ENCODE measurements at places on chromosomes 6 and 20.

DNA sequence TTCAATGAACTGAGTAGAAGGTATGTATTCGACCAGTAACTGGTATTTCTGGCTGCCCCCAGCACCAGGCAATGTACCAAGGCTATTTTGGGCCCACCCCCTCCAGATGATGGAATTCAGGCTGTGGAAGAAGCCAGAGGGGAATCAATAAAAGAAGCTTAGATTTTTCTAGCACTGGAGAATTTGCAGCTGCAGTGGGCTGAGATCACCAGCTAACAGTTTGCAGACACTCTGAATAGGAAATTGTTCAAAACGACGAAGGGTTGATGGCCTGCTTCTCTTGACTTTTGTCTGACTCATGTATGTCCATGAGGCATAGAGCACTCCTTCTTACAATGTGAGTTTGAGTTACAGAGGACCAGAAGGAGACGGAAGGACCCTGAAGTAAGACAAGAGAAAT, 32.4 kb upstream of the FBXO9 start:
- no peak for DNase-seq

GRCh38 chr6:44606504-44606903, 219.0 kb downstream of the CDC5L start:
- DNase-seq = no peak

GRCh38 chr20:37907677-37908401, 4.9 kb downstream of the VSTM2L start:
- DNase-seq = no peak

GRCh38 chr6:114764866-114765265, 422.0 kb upstream of the HS3ST5 start:
- DNase-seq = no peak

DNA sequence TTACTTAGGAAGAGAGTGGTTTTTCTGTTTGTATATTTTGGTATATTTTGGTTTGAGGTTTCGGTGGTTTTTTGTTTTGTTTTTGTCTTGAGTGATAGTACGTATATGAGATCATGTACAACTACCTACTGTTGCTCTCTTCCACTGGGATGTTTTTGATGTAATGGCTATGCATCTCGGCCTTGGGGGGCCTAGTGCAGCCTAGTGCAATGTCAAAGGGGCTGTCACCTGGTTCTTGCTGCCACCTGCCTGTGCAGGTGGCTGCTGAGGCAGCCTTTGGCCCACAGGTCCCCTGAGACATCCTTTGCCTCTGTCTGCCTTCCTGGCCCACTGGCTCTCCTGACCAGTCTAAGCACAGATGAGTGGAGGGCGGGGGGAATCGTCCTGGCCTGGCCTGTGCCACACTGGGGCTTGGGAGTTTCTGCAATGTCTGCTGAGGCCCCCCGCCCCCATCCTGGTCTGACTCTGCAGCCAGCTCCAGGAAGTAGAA, 546.6 kb downstream of the CD83 start:
- peak; percentile 28 for DNase-seq

GRCh38 chr6:125954735-125955339, 1.7 kb upstream of the HINT3 start:
- DNase-seq = no peak

GRCh38 chr6:35062676-35063574, 78.2 kb downstream of the TCP11 start:
- DNase-seq = no peak

GRCh38 chr20:39822667-39823066, 860.5 kb downstream of the DHX35 start:
- no peak for DNase-seq

GRCh38 chr6:168530653-168531071, 89.7 kb downstream of the SMOC2 start:
- DNase-seq = no peak

DNA sequence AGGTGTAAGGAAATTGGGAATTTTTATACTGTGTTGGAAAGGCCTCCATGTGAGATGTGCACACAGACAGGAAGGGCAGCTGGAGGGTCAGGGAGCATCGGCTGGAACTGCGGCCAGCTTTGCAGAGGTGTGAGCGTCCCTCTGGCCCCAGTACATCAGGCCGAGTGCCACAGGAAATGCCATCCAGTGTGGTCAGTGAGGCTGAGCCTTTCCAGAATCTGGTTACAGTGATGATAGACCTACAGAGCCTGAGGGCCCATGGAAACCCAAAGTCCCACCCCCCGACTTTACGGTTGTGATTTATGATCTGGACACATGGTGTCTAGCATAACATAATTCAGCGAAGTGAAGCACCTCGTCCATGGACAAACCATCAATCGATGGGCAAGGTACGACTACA, 137.3 kb upstream of the PDE10A start:
- no peak for DNase-seq

DNA sequence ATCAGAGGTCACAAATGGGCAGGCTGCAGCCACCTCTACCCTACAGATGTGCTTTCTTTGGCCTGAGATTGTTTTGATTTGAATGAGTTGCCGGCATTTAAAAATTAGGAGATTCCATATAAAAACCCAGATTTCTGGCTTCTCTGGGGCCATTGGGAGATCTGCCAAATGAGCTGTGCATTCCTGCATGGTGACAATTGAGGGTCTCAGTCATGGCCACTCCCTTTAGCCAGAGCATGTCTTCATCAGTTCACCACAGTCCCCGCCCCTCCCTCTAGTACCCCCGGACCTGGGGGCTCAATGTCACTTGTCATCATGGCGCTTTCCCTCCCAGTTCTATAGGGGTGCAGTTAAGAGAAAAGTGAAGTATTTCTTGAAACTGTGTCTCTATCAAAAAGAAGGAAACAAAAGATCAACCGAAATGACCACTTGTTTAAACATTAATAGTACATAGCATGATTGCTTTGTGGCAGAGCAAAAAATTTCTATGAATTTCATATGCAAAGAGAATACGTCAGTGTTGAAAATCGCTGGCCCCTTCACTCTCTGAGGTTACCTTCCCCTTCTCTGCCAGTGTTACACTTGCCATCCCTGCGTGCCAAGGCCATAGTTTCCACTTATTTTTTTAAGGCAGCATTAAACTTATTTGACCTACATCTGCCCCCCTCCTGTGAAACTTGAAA, 21.1 kb downstream of the EYA2 start:
- DNase-seq = no peak

DNA sequence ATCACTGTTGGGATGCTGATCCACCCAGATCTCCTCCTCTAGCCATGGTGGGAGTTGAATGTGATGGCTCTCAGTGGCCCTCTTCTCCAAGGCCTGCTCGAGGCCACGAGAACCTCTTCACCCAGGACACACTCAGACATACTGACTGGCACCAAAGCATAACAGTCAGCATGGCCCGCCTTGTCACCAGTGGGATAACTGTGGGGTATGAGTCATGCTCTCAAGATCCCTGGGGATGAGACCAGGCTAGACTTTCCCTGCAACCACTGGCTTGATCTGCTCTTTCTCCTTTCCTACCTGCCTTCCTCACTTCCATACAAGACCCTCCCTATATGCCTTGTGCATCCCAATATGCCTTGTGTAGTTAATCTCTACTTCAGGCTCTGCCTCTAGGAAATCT, 66.8 kb downstream of the RIN2 start:
- no peak for DNase-seq

GRCh38 chr20:50121858-50122271, 8.9 kb upstream of the UBE2V1 start:
- no peak for DNase-seq

DNA sequence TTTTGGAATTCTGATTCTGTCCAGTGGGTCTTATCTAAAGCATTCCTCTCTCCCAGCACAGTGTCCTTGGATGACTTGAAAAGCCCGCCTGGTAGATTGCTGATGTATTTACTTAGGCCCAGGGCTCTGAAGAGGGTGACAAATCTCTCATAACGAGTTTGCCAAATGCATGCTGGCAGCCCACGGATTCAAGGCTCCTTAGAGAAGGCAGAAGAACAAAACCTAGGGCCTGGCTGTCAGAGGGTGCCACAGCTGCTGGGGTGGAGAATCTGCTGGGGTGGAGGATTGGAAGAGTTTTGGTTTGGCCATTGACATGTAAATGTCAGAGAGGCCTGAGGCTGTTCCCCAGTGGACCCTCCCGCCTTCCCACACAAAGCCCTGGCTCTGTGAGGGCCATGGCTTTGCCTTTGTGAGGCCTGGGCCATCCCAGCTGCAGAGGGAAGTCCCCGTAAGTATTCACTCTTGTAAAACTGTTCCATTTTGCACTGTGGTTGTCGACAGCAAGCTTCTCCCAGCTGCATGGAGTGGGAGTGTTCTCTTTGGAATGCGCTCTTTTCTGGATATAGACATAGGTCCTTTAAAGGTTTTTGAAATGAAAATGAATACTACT, 50.3 kb downstream of the ANKRD6 start:
- DNase-seq = peak; percentile 62

- DNase-seq = peak; percentile 85
Measured at GRCh38 chr20:19129976-19130612, 82.3 kb upstream of the SLC24A3 start.

- DNase-seq = no peak
Measured at GRCh38 chr6:108727966-108728730, 120.1 kb upstream of the ARMC2 start.

- no peak for DNase-seq
Measured at GRCh38 chr20:25040438-25040831, 17.5 kb downstream of the ACSS1 start.

- DNase-seq = peak; percentile 76
Measured at GRCh38 chr20:25319241-25320034, 71.2 kb downstream of the ABHD12 start.

- no peak for DNase-seq
Measured at GRCh38 chr6:19472850-19473249, 364.3 kb upstream of the ID4 start.

- DNase-seq = no peak
Measured at GRCh38 chr20:38119446-38119845, 45.6 kb downstream of the TGM2 start.

- DNase-seq = no peak
Measured at GRCh38 chr6:26094036-26094435, 6.8 kb downstream of the HFE start.

GRCh38 chr20:26167499-26167898, 470.8 kb upstream of the ZNF337 start:
- DNase-seq = no peak

GRCh38 chr6:95723638-95724037, 146.3 kb downstream of the MANEA start:
- DNase-seq = no peak

GRCh38 chr6:11230158-11231107, 2.0 kb downstream of the NEDD9 start:
- no peak for DNase-seq

- no peak for DNase-seq
Measured at GRCh38 chr20:6558341-6558740, 209.1 kb upstream of the BMP2 start.

DNA sequence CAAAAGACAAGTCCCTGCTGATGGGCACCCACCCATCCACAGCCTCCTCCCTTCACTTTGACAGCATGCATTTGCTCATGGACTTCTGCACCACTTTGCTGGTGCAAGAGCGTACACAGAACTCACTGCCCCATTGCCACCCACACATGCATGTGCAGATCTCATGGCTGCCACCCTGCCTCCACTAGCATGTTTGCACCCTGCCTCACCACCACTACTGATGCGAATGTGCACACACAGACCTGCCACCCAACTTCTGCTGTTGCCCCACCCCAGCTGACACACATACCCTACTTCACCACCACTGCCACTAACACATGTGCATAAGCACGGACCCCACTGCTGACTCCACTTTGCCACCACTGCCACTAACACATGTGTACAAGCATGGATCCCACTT, 64.9 kb upstream of the EYS start:
- DNase-seq = no peak

DNA sequence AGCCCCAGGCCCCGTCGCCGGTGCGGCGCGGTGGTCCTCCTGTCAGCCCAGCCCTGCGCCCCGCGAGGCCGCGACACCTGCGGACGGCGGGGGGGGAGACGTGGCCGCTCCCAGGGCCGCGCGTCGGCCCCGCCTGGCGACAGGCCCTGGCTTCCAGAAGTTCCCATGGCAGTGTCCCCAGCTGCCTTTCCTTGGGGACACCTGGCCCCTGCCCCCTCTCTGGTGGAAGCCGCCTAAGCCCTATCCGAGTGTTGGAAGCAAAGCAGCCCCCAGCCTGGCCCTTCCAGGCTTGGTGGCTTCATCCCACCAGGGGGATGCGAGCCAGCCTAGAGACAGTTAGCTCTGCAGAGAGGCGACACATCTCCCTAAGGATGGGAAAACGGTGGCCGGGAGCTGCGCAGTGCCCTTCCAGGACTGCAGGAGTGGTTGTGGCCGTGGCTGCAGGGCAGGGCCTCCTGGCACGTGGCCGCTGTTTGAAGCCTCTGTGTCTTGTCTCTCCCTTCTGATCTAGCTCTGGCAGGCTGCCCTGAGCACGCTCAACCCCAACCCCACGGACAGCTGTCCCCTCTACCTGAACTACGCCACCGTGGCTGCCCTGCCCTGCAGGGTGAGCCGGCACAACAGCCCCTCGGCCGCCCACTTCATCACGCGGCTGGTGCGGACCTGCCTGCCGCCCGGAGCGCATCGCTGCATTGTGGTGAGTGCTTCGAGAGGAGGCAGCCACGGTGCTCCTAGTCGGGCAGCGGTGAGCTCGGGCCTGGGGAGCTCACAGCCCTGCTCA, 816 bp downstream of the NPEPL1 start:
- DNase-seq = no peak

GRCh38 chr6:43848671-43849391, 78.8 kb downstream of the VEGFA start:
- DNase-seq = no peak

DNA sequence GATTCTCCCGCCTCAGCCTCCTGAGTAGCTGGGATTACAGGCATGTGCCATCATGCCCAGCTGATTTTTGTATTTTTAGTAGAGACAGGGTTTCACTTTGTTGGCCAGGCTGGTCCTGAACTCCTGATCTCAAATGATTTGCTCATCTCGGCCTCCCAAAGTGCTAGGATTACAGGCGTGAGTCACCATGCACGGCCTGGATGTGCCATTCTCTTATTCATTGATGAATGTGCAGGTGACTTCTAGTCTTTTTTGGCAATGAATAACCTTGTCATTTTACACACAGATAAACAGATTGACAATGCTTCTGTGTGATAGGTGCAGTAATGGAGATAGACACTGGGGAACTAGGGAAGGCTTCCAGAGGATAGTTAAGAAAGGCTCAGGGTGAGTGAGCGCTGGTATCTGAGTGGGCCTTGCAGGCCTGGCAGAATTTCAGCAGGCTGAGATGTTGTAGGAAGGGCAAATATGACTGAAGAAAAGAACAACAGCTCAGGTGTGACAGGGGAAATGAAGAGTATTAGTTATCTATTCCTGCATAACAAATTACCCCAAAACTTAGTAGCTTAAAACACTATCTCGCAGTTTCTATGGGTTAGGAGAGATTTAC, 23.3 kb downstream of the PPARD start:
- DNase-seq = no peak

GRCh38 chr20:53330601-53331140, 263.0 kb downstream of the ZNF217 start:
- DNase-seq = no peak

DNA sequence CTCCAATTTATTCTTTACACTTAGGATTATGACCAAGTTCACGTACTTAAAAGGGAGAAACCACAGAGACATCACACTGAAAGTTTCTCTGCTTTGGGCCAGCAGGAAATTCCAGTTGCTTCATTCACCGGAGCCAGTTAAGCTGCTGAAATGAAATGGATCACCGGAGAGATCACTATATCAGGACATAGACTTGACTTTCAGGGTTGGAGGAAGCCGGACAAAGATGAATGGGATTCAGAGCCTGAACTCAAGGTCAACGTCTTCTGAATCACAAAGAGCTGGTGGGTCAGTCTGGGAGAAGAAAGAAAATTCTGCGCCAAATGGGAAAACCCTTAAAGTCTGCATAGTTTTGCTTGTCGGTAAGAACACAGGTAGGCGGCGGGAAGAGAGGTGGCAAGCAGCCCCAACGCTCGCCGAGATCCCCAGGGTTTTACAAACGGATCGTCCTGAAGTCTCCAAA, 81.9 kb upstream of the CCDC28A start:
- no peak for DNase-seq
